ENCODE measurements at places on chromosomes 5 and 9.

GRCh38 chr9:104617418-104617817 lies 586 bp downstream of the OR13C9 start:
- no peak for DNase-seq

- no peak for DNase-seq
These were observed 126.1 kb downstream of the CACNA1B start for GRCh38 chr9:138003485-138004190.

GRCh38 chr5:14428302-14429081 lies 153.1 kb upstream of the OTULINL start:
- DNase-seq = no peak

DNA sequence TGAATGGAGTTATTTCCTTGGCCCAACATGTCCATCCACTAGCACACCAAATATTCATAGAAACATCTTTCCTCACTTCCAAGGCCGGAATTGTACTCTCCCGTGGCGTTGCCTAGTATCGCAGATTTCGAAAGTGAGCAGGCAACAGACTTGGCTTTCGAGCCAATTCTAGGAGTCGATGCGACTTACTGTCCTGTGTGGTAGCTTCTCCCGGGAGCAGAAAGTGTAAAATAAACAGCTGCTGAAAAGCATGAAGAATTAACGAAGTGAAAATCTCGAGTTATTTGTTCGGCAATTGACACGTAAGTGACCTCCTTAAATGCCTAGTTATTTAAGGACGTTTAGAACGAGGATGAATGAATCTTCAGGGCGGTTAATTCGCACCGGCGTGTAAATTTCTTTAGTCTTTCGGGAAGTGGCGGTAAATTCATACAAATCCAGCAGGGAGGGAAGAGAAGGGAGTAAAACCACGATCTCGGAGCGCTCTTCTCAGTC lies 449 bp upstream of the PCSK5 start:
- no peak for DNase-seq

DNA sequence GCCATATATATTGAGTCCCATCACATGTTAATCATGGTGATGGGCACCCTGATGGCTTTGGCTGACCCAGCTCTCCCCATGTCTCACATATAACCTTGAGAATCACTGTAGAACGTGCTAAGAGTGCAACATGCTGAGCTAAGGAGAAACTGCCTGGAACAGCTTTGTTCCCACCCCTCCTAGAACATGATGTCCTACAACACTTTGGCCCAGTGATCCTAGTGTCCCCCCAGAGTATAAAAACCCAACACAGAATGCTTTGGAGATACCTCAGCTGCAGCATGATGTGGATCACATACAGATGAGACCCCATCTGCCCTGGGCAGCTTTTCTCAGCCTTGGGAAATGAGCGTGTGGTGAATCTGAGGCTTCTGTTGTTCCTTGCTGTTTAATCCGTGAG lies 343.5 kb downstream of the NFIB start:
- no peak for DNase-seq

DNA sequence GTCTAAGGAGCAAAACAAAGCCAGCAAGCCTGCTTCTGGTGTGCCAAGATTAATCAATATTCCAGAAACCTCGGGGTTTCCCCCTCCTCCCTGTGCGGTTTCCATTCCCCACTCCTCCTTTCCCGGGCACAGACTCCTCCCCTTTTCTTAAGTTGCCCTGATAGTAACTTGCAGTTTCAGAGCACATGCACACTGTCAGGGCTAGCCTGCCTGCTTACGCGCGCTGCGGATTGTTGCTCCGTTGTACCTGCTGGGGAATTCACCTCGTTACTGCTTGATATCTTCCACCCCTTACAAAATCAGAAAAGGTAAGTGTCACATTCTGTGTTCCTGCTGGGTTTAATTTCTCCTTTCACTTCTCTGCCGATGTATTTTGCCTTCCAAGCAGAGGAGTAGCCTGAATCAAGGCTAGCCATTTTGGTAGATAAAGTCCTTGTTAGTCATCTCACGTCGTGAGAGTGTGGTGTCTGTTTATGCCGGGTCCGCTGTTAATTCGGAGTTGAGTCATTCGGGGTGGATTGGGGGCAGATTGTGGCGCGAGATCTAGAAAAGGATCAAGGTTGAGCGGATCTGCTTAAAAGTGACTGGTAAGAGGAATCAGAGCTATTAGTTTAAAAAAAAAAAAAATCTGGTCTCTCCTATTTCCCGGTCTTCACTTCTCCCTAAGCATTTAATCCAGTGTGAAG lies at the start of gene SLC1A3:
TSS of gene SLC1A3 (plus strand) at position 179 of the 686 bp plus-strand sequence. CDS start 1,818 bp downstream, outside the sequence.
- DNase-seq = no peak

- no peak for DNase-seq
These were observed 167.1 kb upstream of the MVB12B start for GRCh38 chr9:126159430-126160060.

GRCh38 chr5:172106511-172107356 lies 81.3 kb downstream of the STK10 start:
- DNase-seq = no peak

DNA sequence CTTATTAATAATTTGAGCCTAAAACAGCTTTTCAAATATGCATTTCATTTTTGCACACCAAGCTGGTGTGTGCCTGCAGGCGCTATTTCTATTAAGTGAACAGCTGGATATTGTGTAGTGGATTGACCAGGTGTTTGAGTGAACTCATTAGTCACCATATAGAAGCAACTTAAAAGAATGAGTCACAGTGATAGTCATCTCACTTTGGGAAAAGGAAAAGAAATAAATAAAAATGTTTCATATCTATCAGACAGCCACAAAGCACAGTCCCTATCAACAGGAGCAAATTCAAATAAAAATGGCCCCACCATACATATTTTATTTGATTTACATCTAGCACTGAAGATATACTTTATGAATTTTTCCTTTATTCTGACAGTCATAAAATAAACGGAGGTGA lies 456.5 kb upstream of the CDH9 start:
- no peak for DNase-seq

DNA sequence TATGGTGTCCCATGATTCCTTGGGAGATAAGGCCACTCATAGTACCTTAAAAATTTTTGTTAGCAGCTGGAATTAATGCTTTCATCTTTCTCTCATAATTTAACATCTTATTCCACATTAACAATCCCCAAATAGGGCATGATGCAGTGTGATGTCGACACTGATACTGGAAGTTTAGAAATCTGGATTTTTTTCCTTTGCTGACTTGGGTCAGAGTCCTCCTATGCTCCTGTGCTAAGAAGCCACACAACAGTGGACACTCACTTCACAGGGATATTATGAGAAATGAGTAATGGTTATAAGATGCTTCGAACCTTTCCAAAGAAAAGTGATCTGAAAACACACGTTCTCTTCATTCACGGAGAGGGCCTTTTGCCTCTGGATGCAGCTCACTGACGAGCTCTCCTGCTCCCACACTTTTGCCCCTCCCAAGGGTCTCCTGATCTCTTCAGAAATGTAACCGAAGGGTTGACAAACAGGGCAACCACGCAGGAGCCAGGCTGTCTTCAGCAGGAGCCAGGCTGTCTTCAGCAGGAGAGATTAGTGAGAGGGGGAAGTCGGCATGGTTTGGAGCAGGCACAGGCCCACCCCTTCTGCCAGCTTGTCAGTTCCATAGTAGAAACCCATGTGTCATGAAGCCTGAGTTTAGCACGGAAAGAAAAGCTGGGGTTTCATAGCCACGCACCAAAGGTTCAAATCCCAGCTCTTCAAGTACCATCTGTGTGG lies 247.8 kb downstream of the AOPEP start:
- no peak for DNase-seq

DNA sequence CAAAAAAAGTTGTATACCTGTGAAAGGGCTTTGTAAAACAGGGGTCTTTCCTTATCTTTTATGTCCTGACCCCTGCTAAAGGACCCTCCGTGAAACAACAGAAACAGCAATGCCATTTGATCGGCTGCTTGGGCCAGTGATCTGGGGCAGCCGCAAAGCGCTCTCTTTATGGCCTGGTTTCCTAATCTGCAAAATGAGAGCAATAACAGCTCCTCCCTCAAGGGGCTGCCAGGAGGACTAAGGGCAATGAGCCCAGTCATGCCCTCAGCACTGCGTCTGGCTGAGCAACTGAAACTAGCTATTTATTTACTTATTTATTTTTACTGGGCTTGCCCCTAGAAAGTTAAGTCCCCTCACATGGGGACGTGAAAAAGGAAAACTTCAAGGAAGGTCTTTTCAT lies 18.3 kb downstream of the CMBL start:
- no peak for DNase-seq

DNA sequence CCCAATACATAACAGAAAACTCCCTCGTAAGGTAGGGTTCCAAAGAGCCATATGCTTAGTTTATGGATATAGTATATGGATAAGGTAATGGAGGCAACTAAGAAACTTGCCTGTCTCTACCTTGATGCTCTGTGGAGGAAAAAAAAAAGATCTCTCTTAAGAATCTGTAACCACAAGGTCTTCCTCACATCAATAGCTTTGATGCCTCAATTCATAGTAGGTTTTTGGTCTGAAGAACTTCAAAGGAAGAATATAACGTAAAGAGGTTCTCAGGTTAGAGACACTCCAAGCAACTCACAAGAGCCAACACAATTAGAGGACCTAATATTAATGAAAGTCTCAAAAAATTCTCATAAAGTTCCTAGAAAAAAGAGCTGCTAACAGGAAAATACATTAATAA lies 140.2 kb downstream of the FBN2 start:
- no peak for DNase-seq

GRCh38 chr9:22148528-22148875 lies 139.4 kb upstream of the CDKN2B start:
- no peak for DNase-seq

GRCh38 chr5:151471276-151471675 lies 23.9 kb downstream of the SLC36A1 start:
- DNase-seq = no peak

- DNase-seq = no peak
These were observed 56.6 kb downstream of the GRAMD2B start for GRCh38 chr5:126479810-126480209.

- DNase-seq = no peak
These were observed 159.5 kb upstream of the SHB start for GRCh38 chr9:38228331-38229103.

- DNase-seq = no peak
These were observed 3.2 kb upstream of the SQSTM1 start for GRCh38 chr5:179817470-179817840.

DNA sequence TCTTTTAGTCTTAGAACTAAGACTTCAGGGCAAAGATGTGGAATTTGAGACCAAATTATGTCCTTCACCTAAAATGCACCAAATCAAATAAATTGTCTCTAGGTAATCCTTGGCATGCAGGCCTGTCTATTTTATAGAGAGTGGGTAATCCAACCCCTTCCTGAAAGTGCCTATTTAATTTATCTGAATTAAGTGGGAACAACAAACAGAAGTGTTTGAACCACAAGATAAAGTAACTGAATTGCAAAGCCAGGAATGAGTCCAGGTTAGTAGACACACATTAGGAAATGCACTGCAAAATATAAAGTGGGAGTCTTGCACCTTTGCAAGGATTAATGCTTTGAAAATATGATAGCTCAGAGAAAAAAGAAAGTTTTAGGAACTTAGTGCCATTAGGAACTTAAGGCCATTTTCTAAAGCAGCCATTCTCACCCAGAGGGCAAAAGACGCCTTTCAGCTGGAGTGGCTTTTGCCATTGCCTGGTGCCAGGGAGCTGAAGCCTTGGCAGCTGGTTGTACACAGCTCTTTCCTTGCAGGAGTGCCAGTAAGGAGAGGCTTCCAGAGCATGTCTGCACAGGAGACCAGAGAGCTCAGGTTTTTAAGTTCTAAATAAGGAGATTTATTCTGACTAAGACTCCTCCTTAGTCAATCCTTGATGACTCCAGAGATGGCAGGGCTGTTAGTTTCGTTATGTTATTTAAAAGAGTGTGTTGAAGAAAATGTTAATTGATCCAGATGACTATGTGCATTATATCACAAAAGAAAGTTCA lies 151.7 kb upstream of the ELL2 start:
- DNase-seq = no peak

DNA sequence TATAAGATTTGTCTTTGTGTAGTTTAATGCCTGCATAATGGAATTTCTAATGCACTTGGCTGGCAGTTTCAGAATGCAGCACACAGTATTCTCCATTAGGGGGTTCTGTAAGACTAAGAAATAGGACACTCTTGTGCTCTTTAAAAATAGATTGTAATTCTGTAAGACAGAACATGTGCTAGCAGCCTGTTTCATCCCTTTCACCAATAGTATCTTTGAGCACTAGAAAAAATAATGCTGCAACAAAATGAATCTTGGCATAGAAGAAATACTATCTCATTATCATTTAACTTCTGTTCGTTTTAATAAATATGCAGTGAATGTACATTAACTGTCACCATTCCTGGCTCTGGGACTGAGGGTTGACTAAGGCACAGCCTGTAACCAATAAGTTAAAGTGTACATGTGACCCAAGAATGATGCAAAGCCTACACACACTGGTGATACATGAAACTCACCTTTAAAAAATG lies 23.8 kb upstream of the ZNF622 start:
- no peak for DNase-seq

- DNase-seq = no peak
These were observed 110.3 kb downstream of the SLC12A2 start for GRCh38 chr5:128193665-128194390.

DNA sequence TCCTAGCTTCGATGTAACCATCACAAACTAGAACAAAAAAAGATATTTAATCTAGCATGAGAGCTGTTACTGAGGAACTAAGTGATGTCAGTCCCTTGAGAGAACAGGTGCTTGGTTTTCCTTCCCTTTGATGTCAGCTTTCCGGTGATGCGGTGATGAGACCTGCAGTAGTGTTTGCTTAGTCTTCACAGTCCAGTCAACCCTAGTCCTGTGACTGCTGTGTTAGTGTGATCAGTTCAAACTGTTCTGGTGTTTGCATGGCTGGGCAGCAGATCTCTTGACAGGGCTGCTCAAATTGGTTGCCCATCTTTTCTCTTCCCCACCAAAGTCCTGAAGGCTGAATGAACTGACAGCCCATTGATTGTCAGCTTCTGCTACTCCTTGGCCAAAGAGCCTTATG lies 608.6 kb upstream of the DAB2 start:
- no peak for DNase-seq

- no peak for DNase-seq
These were observed 132.0 kb downstream of the TRIM32 start for GRCh38 chr9:116819116-116819515.

GRCh38 chr5:152290181-152290580 lies 114.9 kb downstream of the NMUR2 start:
- DNase-seq = no peak

DNA sequence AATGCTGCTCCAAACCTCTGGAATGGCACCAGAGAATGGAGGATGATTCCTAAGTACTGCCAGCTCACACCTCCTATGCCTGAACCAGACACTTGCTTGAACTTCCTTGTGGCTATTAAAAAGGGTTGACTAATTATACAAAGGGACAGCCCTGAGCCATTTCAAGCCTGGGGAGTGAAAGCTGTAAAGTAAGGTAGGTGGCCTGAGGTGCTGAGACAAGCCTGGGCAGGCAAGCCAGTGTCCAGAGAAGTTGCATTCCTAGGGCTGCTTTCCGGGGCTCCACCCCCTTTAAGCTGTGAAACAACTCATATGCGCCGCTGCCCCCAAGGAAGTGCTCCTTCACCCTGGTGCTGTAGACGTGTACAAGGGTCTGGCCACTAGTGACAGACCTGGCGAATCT lies 79.9 kb upstream of the SLC1A3 start:
- no peak for DNase-seq

GRCh38 chr5:111813537-111813936 lies 56.5 kb upstream of the NREP start:
- DNase-seq = no peak

GRCh38 chr9:121682926-121683515 lies 31.6 kb downstream of the DAB2IP start:
- no peak for DNase-seq

- DNase-seq = no peak
These were observed 69.8 kb downstream of the DEPDC1B start for GRCh38 chr5:60630179-60630578.

GRCh38 chr9:101510459-101510858 lies 23.2 kb upstream of the RNF20 start:
- DNase-seq = no peak
